ENCODE measurements at places on chromosomes 7 and 10. TPM values are rescaled to one million over a fixed set of nuclear protein-coding genes. Genes with fewer than 3 reads are reported as not detected.

Gene VWDE
- not detected for total RNA-seq

Gene TMEM178B
- 3.1 TPM for total RNA-seq

Gene CFAP70
- 0.39 TPM for total RNA-seq

DNA sequence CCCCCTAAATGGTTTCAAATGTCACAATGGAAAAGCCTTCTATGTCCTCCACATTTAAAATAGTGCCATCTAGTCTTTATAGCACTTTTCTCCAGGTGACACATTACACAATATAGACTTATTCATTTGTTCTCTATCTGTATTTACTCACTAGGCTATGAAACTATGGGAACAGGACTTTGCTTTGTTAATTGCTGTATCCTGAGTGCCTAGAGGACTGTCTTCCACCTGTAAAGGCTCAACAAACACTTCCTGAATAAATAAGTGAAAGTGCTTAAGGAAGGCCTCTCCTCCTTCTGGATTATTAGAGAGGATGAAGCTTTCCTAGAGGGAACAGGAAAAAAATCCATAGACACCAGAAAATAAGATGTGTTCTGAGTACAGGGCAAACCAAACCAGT lies 397.6 kb upstream of the LRRN3 start:
- no peak for DNase-seq

- no peak for DNase-seq
These were observed 471.6 kb upstream of the AKR1E2 start for GRCh38 chr10:4354382-4354812.

- DNase-seq, result no peak
These were observed 101.0 kb downstream of the HERPUD2 start for GRCh38 chr7:35593899-35594298.

DNA sequence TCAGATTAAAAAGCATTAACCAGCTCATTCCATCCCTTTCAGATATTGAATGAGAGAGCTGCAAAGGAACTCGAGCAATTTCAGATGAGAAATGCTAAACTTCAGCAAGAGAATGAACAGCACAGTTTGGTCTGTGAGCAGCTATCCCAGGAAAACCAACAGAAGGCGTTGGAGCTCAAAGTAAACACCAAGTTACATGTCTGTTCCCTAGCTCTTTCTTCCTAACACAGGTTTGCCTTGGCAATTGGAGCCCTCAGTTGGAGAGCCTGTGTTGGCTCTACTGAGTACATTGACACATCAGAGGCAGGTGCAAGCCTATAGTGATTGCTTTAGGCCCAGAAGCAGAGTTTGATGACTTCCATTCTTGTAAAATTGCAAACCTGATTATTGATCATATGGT lies 14.7 kb downstream of the CFAP58 start:
- DNase-seq, result no peak

DNA sequence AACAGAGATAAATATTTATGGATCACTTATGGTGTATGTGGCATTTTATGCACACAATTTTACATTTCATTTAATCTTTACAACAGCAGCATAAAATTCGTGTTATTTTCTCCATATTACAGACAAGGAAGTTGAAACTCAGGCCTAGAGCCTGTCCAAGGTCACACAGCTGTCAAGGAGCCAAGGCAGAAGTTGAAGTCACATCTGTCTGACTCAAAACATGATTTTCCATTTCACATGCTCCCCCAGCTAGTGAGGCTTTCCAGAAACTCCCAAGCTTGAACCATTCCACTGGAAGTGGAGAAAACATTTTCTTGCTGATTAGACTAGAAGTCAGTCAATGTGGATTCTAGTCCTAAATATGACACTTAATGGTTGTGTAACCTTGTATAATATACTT lies 110.5 kb downstream of the HECTD2 start:
- DNase-seq, result no peak

- DNase-seq, result no peak
These were observed 610 bp downstream of the AVPI1 start for GRCh38 chr10:97686301-97686961.

- DNase-seq, result no peak
These were observed 93.9 kb upstream of the VIPR2 start for GRCh38 chr7:159238541-159238940.

All from glomerular endothelial cell (primary cell).